ENCODE measurements at places on chromosomes 2 and 18.

DNA sequence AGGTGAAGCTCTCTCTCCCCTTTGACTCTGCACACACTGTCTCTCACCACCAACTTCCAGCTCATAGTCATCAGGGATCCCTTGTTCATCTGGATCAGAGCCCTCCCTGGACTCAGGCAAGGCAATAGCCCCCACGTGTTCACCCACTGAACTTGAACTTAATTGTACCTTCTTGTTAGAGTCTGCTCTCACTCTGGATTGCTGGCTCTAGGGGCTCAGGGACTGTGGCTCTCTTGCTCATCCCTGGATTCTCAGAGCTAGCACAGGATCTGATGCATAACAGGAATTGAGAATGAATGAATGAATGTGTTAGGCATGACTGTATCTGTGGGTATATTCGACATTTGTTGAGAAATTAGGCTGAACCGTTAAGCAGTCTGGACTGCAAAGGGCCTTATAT, 16.7 kb upstream of the ASAP2 start:
- no peak for DNase-seq

- no peak for DNase-seq
Measured at GRCh38 chr2:162609798-162610197, 228.8 kb downstream of the KCNH7 start.

DNA sequence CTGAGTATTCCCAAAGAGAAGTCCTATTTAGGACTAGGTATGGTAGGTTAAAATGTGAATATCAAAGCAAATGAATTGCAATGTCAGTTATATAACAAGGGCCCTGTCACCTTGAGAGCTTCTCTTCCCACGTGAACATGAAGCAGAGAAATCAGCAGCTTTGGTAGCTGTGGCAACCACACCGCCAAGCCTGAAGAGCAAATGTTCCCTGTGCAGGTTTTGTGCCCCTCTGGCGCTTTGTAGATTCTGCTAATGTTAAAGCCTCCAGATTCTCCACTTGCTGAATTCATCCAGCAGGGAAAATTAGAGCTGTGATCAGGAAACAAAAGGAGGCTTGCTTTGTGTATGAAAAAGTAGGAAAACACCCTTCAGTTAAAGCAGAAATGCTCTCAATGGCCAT, 322.6 kb downstream of the RBM43 start:
- no peak for DNase-seq

DNA sequence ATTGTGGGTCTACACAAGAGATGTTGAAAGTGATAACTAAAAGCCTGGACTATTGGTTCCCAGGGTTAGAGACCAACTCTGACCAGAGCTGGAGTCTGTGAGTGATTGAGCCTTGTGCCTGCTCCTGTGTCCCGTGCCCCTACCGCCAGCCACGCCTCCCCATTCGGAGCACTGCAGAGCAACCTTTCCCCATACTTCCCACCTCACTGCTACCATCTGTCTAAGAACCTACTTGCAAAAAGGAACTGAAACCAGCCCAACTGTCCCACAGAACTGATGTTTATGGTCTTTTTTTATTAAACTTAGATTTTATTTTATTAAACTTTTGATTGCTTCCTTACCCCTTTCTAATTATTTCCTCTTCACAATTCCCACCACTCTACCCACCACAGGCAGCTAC, 300.3 kb upstream of the MGAT5 start:
- DNase-seq: no peak

DNA sequence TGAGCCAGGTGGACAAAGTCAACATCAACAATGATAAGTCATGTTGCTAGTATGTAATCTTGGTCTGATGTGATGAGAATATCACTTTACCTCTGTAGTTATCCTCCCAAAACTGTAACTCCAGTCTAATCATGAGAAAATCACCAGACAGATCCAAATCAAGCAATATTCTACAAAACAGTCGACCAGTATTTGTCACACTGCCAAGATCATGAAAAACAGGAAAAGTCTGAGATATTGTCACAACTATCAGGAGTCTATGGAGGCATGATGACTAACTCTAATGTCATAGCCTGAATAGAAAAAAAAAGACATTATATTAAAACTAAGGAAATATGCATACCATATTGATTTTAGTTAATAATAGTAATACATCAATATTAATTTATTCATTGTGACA, 1883.3 kb upstream of the CELF4 start:
- no peak for DNase-seq

GRCh38 chr2:136997557-136997956, 232.2 kb downstream of the THSD7B start:
- no peak for DNase-seq

GRCh38 chr2:23448906-23449305, 63.9 kb downstream of the KLHL29 start:
- no peak for DNase-seq
